ENCODE measurements at places on chromosomes 3 and 15.

DNA sequence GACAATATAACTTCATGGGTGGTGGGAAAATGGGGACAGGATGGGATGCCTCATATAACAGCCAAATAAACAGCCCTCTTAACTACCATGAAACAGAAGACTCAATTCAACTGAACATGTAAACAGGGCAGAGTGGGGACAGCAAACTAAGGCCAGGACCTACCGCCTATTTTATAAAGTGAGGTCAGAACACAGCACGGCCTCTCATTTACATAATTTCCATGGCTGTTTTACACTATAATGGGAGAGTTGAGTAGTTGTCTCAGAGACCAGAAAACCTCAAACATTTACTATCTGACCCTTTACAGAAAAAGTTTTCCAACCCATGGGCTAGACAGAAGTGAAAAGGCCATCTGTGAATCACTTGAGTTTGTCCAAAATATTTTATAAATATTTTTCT, 56.7 kb upstream of the SNRPA1 start:
- DNase-seq = no peak

GRCh38 chr3:123159926-123160635, 41.7 kb upstream of the SEC22A start:
- DNase-seq = no peak

DNA sequence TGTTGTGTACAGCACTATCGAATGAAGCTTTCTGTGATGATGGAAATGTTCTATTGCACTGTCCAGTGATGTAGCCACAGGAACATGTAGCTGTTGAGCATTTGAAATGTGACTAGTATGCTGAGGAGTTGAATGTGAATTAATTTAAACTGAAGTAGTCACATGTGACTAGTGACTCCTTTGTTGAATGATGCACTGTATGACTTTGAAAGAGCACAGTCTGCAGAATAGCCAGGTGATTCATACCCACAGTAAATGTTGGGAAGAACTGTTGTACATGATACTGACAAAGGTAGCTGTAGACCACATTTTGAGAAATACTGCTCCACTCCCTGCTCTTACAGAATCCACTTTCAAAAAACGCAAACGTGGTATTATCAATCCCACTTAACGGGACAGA, 34.0 kb upstream of the ACTL6A start:
- DNase-seq = no peak

- DNase-seq = no peak
Measured at GRCh38 chr3:97161169-97161568, 346.8 kb downstream of the EPHA6 start.

GRCh38 chr3:157347577-157348303, 88.9 kb upstream of the PTX3 start:
- no peak for DNase-seq

- no peak for DNase-seq
Measured at GRCh38 chr3:70242297-70242882, 70.0 kb downstream of the MDFIC2 start.

DNA sequence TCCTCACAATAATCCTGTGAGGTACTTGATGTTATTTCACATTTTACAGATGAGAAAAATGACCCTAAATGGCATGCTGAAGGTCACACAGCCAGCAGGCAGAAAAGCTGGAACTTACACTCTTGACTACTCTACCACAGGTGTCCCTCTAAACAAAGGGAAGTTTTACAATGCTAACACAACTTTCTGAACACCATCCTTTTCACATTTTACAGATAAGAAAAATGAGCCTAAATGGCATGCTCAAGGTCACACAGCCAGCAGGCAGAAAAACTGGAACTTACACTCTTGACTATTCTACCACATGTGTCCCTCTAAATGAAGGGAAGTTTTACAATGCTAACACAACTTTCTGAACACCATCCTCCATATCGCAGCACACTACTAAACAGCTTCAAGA, 35.6 kb downstream of the TMCC1 start:
- DNase-seq = no peak

DNA sequence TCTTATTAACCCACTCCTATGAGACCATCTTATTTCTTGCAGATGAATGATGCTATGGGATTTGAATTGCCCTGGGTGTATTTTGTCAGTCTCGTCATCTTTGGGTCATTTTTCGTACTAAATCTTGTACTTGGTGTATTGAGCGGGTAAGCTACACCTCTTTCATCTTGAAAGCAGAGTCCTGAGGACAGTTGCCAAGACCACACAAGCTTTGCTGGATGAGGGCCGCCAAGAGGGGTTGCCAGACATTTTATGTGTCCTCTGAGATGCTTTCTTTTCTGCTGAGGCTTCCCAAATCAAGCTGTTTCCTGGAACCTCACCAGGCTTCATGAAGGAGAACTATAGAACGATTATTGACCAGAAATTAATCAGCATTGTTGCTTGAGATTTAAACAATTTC, 173.2 kb downstream of the CHDH start:
- no peak for DNase-seq

GRCh38 chr3:43757666-43758321, 67.1 kb downstream of the ABHD5 start:
- no peak for DNase-seq

DNA sequence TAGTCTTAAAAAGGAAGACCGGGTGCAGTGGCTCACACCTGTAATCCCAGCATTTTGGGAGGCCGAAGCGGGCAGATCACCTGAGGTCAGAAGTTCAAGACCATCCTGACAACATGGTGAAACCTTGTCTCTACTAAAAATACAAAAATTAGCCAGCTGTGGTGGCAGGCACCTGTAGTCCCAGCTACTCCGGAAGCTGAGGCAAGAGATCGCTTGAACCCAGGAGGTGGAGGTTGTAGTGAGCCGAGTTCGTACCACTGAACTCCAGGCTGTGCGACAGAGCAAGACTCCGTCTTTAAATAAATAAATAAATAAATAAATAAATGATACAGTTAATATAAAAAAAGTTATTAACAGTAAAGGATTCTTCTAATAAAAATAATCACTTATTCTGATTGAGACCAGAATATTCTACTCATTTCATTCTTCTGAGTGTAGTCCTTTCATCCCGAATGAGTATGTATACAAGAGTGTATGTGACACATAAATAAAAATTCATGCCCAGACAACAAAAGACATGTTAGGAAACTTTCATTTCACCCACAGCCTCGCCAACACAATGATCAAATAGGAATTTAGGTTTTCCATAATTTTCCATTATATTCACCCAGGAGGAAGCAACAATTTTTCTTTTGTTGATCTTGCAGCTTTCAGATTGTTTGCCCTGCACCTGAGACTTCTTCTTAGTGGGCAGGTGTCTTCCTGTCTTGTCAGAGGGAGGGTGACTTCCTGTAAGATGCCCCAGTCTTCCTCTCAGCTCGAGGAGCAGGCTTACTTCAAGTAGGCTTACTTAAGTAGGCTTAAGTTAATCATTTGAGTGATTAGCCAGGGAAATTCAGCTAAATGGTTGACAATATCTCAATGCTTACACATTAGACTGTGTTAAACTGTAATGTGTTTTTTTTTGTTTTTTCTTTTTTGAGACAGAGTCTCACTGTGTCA, 7.8 kb upstream of the NUP210 start:
- no peak for DNase-seq

GRCh38 chr3:131928593-131928992, 106.2 kb downstream of the CPNE4 start:
- DNase-seq = no peak

- DNase-seq = no peak
Measured at GRCh38 chr3:1955170-1955569, 143.5 kb upstream of the CNTN4 start.

DNA sequence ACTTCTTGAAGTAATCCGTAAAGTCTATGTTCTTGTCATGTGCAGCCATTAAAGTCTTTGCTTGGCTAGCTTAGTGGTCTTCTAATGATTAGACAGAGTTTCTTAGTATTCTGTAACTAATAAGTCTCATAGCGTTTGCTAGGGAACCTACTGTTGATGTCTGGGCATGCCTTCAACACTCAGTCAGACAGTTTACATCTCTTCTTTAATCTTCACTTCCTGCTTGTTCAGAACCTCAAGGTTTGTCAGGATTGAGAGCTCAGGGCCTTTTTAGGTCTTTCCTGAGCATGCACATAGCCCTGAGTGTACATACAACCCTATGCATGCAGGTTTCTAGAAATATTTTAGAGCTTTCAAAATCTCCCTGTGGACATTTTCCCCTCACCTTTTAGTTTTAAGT, 426.3 kb downstream of the AGBL1 start:
- no peak for DNase-seq

GRCh38 chr15:77858792-77859490, 218.6 kb downstream of the TBC1D2B start:
- no peak for DNase-seq

- no peak for DNase-seq
Measured at GRCh38 chr3:132211896-132212295, 105.3 kb upstream of the ACP3 start.

- no peak for DNase-seq
Measured at GRCh38 chr15:45136378-45136764, 6.6 kb downstream of the DUOX1 start.

DNA sequence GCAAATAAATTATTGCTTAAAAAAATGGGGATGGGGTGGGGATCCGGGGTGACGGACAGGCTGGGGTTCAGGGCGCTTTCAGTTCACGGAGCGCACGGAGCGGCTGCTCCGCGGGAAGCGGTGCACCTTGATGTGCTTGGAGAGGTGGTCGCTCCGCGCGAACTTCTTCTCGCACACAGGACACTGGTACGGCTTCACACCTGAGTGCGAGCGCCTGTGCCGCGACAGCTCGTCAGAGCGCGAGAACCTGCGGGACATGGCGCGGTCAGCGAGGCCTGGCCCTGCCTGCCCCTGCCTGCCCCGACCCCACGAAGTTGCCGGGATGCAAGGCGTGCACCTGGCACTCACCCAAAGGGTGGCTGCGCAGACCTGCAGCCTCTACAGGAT, 13.6 kb downstream of the KLF15 start:
- DNase-seq = no peak

DNA sequence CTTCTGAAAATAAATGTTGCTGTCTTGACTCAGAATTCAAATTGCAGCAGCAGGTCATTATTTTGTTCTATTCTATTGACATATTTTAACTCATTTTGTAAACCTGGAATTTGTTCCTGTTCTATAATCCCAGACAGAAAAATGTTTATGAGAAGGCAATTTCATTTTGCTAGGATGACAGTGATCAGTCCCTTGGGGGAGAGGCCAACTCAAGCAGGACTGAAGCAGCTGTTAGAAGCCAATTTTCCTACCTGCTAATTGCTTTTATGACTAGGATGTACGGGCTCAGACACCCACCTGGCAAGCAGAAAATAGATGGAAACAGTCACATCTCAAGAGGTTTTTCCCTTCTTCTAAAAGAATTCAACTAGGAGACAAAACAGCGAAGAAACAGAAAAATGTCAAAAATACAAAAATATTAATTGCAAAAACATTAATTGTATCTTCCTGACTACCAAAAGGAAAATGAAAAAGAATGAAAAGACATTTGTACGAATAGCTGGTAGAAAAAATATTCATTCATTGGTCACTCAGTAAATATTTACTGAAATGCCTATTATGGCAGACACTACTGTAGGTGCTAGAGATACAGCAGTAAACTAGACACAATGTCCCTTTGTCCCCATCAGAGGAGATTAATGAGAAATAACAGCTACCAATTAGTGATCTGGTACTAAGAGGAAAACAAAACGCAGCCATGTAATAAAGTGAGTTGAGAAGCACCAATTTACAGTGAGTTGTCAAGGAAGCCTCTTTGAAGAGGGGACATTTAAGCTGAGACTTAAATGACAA, 73.5 kb downstream of the PEAK1 start:
- no peak for DNase-seq

GRCh38 chr3:35745802-35746484, 106.6 kb downstream of the ARPP21 start:
- DNase-seq = no peak

- DNase-seq = no peak
Measured at GRCh38 chr3:147431751-147432150, 22.6 kb downstream of the ZIC1 start.

DNA sequence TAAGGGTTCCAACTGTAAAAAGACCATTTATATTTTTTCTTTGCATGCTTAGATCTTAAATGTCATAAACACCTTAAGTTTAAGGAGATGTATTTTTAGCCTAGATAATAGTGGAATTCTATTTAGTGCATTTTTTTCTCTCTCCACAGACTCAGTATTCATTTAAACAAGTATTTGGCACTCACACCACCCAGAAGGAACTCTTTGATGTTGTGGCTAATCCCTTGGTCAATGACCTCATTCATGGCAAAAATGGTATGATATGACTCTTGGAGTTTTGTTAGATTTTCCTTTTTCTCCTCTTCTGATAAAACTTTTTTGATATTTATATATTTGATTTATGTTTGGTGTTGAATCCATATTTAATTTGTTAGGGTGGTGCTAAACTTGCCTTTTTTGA, 7.3 kb downstream of the KIF23 start:
- no peak for DNase-seq

GRCh38 chr3:48088056-48088748, 72.0 kb upstream of the MAP4 start:
- no peak for DNase-seq

- DNase-seq = no peak
Measured at GRCh38 chr15:88100181-88100580, 156.4 kb downstream of the NTRK3 start.

GRCh38 chr3:58260733-58261132, 23.1 kb downstream of the ABHD6 start:
- no peak for DNase-seq

Data from stimulated activated CD4-positive, alpha-beta T cell treated with anti-CD3 and anti-CD28 coated beads, Interleukin-1b, Interleukin-23, amount 100 ng/mL, for 1 hour (primary cell).